Bronchial epithelial cell (primary cell): ENCODE measurements at places on chromosomes 13 and 19. TPM values are rescaled to one million over a fixed set of nuclear protein-coding genes. Genes with fewer than 3 reads are reported as not detected.
A peak's percentile ranks its signal among the peaks of the same experiment; 100 is the strongest.

DNA sequence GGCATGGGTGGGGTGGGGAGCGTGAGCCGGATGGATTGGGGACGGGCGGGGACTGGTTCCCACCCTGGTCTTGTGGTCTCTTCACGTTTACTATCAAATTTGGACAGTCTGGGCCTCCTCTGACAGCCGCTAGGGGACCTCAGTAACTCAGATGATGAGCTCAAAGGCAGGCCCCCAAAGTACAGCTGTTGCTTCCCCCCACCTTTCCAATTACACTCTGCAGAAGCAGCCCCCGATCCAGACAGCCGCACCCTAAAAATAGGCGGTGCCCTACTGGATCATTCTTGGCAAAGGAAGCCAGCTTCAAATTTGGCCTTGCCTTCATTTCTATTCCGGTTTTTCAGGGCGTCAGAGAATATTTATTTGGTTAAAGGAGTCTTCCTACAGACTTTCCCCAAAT is 1.9 kb upstream of the FOXO1 start:
- DNase-seq = no peak

- no peak for DNase-seq
Measured at GRCh38 chr13:113458253-113459065, 5.2 kb upstream of the ADPRHL1 start.

CCDC194 gene
- total RNA-seq = not detected in 2 replicates

- DNase-seq = no peak
Measured at GRCh38 chr19:8675066-8675465, 23.5 kb downstream of the ACTL9 start.

GRCh38 chr13:107379407-107380155 is 811.6 kb upstream of the ARGLU1 start:
- no peak for DNase-seq

GGN gene
- under 0.01 and 0.13 TPM in 2 replicates for total RNA-seq

DNA sequence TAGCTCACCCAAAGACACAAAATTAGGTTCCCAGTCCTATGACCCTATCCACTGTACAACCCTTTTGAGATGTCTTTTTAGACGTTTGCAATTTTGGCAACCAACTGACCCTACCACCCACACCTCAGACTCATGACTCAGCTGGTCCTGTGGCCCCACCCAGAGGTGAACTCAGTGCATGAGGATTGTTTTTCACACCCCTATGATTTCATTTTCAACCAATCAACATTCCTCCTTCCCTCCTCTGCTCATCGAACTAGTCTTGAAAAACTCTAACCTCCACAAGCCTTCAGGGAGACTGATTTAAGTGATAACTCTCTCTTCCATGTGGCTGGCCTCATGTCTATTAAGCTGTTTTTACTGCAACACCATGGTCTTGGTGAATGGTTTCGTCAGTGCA is 350.7 kb downstream of the UQCRFS1 start:
- DNase-seq = no peak

SLITRK6 gene
- total RNA-seq = 9.0 and 14.5 TPM in 2 replicates

- DNase-seq = no peak
Measured at GRCh38 chr19:37074819-37075362, 3.3 kb upstream of the ZNF420 start.

DNA sequence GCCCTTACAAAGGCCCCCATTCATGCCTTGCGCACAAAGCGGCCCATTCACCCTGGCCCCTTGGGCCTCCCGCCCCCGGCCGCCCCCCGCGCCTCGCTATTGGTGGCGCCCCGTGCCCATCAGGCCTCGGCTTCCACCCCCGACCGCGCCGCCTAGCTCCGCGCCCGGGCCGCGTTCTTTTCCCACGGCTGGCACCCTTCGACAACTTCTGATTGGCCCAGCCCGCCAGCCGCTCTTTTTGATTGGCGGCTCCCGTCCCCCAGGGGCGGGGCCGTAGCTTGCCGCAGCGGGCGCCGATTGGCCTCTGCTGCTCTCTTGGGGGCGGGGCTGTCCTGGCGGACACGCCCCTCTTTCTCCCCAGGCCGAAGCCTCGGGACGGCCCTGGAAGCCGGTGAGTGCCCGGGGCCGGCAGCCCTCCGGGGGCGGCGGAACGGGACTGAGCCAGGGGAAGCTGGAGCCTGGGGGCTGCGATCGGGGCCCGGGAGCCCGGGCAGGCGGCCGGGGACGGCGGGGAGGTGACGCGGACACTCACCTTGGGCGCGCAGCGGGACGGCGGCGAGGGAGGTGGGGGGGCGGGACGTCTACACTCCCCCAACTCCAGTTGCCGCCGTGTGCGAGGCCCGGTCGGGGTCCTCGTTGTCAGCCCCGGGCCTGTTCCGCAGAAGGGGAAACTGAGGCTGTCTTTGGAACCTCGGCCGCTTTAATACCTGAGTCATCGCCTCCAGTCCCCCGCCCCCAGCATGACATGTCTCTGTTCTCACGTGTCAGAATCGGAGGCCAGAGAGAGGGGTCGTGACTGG is at the start of gene MYH14:
Gene MYH14, plus strand, starts transcription at position 342 of the 800 bp plus-strand sequence. CDS start 6,744 bp downstream, outside the sequence.
- DNase-seq = no peak

NLRP5 gene
- total RNA-seq = not detected in 2 replicates

- no peak for DNase-seq
Measured at GRCh38 chr13:48299591-48299990, 4.0 kb upstream of the RB1 start.

- DNase-seq = no peak
Measured at GRCh38 chr13:20136781-20137703, 23.8 kb downstream of the GJA3 start.

- DNase-seq = peak; percentile 90
Measured at GRCh38 chr13:94329754-94330551, 149.5 kb downstream of the DCT start.

DNA sequence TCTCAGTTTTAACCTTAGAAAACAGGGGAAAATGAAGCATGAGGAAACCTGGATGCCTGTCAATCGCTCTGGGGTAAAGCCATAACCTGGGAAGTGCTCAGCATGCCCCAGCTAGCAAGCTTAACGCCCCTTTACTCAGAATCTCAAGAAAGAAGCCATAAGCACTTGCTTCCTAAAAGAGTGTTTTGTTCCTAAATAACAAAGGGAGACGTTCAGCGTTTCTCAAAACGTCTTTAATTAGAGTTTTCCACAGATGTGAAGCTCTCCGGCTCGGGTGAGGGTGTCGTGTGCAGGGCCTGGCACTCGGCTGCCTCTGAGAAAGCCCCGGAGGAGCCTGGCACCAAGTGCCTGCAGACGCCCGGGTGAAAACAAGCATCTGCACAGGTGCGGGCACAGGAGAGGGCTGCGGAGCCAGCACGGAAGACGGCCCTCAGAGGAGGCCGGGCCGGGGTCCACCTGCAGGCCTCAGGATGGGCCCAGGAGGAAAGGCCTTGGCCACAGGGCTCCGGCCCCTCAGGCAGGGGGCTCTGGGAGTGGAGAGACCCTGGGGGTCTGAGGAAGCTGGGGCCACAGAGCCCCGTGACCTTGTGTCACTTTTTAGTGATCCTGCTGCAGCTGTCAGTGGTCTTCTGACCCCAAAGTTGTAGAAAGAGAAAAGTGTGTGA is 6.2 kb downstream of the GAS6 start:
- DNase-seq = no peak

CYP2A6 gene
- total RNA-seq = not detected in 2 replicates

TUBGCP3 gene
- total RNA-seq = 17.6 and 18.4 TPM in 2 replicates
